ENCODE measurements at places on chromosomes 11 and 22.
A peak's percentile ranks its signal among the peaks of the same experiment; 100 is the strongest.

DNA sequence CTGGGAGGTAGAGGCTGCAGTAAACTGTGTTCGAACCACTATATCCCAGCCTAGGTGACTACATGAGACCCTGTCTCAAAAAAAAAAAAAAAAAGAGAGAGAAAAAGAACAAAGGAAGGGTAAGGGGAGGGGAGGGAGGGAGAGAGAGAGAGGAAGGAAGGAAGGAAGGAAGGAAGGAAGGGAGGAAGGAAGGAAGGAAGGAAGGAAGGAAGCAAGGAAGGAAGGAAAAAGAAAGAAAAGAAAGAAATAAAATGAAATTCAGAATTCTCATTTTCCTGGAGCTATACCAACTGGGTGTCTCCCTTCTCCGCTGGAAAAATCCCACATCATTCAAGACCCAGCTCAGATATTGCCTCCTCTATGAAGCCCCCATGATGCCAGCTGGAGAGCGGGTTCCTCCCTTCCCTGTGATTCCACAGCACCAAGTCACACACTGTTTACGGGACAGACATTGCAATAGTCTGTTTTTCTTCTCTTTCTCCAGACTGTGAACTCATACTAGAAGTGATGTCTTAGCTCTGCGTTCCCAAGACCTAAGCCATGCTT is 3.0 kb upstream of the PPFIA1 start:
- no peak overlapping the region for H3K4me3 ChIP-seq
- no peaks in the 10 kb centered on the region for H3K36me3 ChIP-seq
- no peak for DNase-seq
- no peak overlapping the region for H3K27ac ChIP-seq

DNA sequence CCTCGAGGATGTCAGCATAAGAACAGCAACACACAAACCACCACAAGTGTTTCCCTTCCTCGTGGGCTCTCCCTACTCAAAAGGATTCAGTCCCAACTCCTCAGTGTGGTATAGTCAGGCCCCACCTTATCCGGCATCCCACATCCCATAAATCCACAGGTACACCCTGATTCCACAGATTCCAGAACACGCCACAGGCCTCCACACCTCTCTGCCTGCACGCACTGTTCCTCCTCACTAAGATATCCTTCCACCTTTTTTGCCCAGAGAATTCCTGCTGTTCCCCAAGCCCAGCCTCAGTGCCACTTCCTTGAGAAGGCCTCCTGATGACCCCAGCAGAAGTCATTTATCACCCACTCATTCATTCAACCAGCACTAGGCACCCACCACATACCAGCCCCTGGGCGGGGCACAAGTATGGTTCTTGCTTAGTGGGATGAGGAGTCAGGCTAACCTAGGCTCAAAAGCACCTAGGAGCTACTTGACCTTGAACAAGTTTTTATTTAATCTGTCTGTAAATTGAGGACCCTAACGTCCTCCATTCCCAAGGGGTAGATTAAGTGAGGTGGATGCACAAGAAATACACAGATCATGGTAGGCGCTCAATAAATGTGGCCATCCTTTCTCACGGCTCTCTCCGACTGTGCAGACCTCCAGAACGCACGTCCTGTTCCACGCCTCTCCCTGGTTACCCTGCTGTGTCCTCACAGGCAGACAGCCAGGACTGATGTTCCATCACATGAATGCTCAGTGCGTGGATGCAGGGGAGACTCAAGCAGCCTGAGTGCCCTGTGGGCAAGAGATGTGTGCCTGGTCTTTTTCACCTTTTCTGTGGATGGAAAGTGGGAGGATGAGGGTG is 2.1 kb upstream of the KCNJ4 start:
- H3K4me1 ChIP-seq, result peaks cover 42% of the 10 kb centered on the region
- no peaks in the 10 kb centered on the region for H3K27me3 ChIP-seq
- DNase-seq, result no peak
- no peak overlapping the region for H3K4me3 ChIP-seq
- no peaks in the 10 kb centered on the region for H3K36me3 ChIP-seq

GRCh38 chr11:43937434-43938411 is 4.7 kb upstream of the C11orf96 start:
- H3K4me3 ChIP-seq, result no peak overlapping the region
- H3K36me3 ChIP-seq, result no peaks in the 10 kb centered on the region
- peak overlapping the region; percentile 41 for H3K27ac ChIP-seq
- H3K27me3 ChIP-seq, result no peaks in the 10 kb centered on the region

GRCh38 chr11:123393312-123393927 is 36.6 kb upstream of the GRAMD1B start:
- no peaks in the 10 kb centered on the region for H3K36me3 ChIP-seq
- no peaks in the 10 kb centered on the region for H3K27me3 ChIP-seq
- no peaks in the 10 kb centered on the region for H3K4me1 ChIP-seq
- DNase-seq, result no peak
- no peak overlapping the region for H3K4me3 ChIP-seq

DNA sequence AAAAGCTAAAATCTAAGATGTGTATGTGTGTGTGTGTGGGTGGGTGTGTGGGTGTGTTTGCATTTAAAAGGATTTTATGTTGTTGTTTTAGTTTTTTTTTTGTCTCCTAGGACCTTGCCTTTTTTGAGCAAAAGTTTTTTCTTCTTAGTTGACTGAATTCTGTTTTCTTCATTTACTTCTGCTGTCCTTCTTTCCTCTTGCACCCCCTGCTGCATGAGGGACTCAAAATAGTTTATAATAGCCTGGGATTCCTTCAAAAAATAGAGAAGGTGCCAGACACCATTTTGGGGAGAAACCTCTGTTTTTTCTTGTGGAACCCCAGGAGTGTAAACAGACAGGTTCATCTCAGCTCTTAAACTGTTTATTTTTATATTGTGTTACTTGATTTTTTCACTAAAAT is 817.7 kb downstream of the TBC1D22A start:
- H3K4me3 ChIP-seq, result no peak overlapping the region
- H3K27ac ChIP-seq, result no peak overlapping the region
- H3K4me1 ChIP-seq, result no peaks in the 10 kb centered on the region
- DNase-seq, result no peak
- H3K27me3 ChIP-seq, result no peaks in the 10 kb centered on the region

All from right atrium auricular region (tissue), 2 donors.